ENCODE measurements at places on chromosomes 2 and 18.

GRCh38 chr18:73976433-73976832 lies 171.2 kb downstream of the FBXO15 start:
- no peak for DNase-seq

- DNase-seq: no peak
These were observed 31.3 kb downstream of the LANCL1 start for GRCh38 chr2:210445116-210445707.

DNA sequence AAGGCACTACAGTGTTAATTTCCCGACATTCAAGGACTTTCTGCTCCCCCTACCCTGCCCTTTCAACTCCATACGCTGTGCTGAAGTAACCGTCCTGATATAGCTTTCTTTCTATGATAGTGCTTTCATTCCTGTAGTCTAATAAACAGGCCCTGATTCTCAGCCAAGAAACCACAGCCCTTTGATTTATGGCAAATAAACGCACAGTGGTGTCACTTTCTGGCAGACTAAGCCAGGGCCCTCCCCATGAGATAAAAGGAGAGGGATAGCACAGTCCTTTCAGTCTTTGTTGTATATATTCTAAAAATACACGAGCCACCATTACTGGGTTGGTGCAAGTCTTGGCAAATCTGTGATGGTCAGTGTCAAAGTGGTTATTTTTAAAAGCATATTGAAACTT lies 291.2 kb downstream of the ALPK2 start:
- DNase-seq: no peak

DNA sequence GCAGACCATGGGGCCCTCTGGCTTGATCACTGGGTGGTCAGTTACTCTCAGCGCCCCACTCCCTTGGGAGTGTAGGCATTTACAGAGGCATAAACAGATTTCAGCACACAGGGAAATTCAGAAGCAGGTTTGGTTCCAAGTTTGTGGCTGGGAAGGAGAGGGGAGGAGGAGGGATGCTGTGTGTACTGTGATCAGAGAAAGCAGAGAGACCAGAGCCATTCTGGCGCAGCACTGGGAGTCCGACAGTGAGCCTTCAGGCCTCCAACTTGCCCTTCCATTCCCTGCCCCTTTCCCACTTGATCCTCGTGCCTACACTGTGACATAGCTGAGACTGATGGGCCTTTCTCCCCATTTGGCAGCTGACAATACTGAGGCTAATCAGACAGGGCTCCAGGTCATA lies 47.8 kb upstream of the LOXHD1 start:
- no peak for DNase-seq

DNA sequence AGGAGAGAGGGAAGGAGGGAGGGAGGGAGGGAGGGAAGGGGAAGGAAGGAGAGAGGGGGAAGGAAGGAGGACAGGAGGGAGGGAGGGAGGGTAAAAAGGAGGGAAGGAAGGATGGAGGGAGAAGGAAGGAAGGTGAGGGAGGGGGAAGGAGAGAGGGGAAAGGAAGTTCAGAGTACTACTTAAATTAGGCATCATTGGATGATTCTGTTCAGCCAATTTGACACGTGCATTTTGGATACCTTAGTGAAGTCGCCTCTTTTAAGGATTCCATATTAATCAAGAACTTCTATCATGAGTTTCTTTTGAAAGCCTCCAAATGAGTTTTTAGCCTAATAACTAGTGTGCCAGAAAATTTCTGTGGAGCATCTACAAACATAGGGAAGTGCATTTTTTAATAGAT lies 62.9 kb downstream of the FEZ2 start:
- DNase-seq: no peak

- no peak for DNase-seq
These were observed 166.9 kb downstream of the ZNF516 start for GRCh38 chr18:76328140-76328539.

- DNase-seq: no peak
These were observed 748.9 kb downstream of the LRP1B start for GRCh38 chr2:141381946-141382345.

DNA sequence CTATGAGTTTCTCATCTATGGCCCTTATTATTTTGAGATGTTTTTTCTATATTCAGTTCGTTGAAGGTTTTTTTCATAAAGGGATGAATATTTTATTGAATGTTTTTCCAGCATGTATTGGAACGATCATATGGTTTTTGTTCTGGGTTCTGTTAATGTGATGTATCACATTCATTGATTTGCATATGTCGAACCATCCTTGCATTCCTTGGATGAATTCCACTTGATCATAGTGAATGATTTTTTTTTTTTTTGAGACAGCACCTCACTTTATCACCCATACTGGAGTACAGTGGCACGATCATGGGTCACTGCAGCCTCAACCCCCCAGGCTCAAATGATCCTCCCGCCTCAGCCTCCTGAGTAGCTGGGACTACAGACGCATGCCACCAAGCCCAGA lies 5.5 kb upstream of the NEMP2 start:
- DNase-seq: no peak

- DNase-seq: no peak
These were observed 684.6 kb upstream of the ID2 start for GRCh38 chr2:7997279-7997678.

GRCh38 chr2:47088371-47089082 lies 66.6 kb downstream of the STPG4 start:
- DNase-seq: no peak

DNA sequence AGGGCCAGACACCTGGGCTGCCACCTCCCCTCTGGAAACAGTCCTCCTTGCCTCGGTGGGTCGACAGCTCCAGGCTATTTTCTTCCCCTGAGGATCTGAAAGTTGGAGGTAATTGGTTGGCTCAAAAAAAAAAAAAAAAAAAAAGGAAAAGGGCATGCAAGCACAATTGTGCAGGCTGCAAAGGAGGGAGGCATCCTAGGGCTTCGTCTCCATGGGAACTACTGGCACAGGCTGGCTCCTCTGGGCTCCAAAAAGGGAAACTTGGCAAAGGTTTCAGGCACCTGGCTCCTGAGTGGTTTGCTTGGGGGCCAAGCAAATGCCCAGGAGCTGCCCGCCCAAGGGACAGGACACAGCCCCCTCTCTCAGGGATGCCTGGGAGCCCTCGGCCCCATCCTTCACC lies 1.1 kb upstream of the KCNIP3 start:
- no peak for DNase-seq

GRCh38 chr2:137252934-137253333 lies 487.6 kb downstream of the THSD7B start:
- DNase-seq: no peak

DNA sequence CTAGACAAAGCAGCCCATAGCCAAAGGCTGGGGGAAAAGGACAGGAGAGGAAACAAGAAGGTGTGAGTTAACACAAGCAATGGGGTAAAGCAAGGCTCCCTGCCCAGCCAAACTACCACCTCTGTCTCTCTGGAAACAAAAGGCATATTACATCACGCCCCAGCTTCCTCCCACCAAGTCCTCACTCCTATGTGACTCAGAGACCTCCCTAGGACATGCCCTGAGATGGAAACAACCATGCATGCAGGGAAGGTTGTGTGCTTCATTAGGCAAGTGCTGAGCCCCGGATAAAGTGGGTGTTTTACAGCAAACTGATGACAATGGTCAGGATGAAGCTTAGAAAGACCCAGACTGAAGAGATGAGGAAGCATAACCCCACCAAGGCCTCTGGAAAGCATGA lies 9.0 kb upstream of the ATRAID start:
- peak; percentile 38 for DNase-seq

DNA sequence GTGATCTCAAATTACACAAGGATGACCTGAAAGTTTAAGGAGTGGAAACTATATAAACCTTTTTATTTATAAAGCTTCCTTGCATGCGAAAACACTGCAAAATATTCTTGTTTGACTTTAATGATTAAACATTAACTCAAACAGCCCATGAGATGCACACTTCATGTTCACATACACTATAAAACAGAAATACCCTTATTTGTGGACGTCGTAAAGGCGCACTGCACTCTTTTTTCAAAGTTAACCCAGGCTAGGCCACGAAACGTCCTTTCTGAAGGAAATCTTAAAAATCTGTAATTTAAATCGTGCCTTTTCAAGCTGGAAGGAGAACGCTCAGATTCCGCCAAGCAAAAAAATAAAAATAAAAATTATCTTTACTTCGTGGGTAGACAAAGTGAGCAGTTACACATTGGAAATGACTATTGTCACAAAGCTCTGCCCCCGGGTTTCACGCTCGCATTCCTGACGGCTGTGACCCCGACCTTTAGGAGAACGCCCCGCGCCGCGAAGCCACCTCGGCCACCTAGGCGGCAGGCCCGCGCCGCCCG lies 728 bp downstream of the FAM168B start:
- no peak for DNase-seq

DNA sequence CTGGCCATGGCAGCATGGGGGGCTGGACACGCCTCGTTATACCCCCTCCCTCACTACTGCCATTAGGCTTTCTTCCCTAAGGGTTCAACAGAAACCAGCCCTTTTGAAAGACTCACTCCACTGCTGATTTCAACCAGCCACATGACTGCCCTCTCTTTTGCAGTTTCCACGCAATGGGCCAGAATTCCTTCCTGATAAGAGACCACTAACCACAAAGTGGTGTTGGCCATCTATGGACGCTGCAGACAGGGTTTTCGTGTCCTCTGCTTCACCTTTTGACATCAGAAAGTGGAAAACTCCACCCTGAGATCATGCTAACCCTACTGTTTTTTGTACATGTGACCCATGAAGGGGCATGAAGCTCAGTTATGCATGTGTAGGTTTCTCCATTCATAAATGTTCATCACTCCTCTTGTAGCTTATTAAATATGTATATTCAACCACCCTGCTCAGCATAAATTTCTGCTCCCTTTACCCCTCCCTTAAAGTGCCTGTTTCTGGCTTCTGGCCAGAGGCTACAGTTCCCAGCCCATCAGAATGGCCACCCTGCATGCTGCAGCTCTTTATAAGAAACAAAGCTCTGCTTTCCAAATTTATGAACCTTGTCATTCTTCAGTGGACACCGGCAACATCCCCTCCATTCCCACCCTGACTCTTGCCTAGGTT lies 106.6 kb upstream of the MSH6 start:
- no peak for DNase-seq

DNA sequence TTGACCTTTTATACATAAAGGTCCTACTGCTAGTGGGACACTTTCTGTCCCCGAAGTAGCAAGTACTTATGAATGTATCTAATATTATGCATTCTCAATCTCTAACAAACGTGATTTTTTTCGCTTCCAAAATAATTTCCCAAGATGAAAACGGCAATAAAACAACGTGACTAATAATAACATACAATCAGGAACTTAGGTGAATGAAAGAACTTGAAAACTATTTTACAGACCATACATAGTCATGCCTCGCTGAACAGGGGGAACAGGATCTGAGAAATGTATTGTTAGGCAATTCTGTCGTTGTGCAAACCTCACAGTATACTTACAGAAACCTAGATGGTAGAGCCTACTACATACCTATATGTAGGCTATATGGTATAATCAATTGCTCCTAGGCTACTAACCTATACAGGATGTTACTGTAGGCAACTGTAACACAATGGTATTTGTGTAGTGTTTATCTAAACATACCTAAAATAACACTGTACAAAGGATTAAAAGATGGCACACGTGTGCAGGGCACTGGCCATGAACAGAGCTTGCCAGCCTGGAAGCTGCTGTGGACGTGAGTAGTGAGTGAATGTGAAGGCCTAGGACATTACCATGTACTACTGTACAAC lies 2.5 kb downstream of the RTN4 start:
- peak; percentile 82 for DNase-seq

GRCh38 chr2:60070736-60071489 lies 482.5 kb downstream of the BCL11A start:
- DNase-seq: no peak

DNA sequence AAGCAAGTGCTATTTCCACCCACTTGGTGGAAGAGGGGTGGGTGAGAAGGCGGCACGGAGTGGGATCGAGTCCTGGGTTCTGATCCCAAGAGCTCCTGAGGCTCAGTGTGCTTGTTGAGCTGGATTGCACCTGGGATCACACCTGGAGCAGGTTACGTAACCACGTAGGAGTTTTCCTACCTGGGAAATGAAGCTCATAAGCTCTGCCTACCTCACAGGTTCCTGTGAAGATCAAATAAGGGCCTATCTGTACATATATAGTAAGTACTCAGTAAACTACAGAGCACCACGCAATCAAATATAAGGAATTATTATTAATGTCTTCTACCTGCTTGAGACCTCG lies 11.0 kb downstream of the NPC1 start:
- DNase-seq: no peak

DNA sequence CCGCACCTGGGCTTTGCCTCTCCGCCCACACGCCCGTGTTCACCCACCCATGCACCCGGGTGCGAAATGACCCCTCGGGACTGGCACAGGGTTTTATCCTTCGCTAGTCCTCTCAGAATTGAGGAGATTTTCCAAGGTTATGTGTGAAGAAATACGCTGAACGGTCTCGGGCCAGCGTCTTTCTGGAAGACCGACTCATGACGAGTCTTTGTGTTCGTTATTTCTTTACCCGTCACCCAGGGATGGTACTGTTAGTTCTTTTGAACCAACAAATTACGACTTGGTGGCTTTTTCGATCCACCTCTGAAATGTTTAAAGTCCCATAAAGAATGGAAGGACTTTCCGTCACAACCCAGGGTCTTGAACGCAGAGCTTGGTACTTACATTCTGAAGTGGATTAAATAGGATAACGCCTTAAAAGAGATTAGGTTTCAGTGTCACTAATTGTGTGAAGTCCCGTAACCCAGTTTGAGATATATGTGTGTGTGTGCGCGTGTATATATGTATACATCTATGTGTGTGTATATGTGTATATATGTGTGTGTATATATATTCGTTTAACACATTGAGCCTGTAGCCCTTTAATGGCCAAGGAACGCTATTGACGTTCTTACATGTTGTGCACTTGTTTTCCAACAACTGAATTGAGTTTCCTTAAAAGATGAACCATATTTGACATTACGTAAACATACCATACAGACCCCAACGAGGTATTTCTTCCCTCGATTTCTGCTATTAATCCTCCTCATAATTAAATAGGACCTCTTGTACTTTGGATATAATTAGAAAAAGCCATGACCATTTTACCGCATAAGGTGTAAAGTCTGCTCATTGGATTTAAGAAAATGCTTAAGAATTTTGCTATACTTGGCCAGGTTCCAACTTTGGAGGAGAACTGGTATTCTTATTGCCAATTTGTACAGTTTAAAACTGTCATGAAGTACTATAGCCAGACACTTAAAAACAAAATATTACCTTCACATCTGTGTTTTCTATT lies 889 bp downstream of the ZC3H15 start:
- DNase-seq: no peak

- DNase-seq: no peak
These were observed 316.9 kb upstream of the THSD7B start for GRCh38 chr2:136448432-136448831.

- DNase-seq: no peak
These were observed 66.9 kb downstream of the ZDBF2 start for GRCh38 chr2:206341396-206341795.

DNA sequence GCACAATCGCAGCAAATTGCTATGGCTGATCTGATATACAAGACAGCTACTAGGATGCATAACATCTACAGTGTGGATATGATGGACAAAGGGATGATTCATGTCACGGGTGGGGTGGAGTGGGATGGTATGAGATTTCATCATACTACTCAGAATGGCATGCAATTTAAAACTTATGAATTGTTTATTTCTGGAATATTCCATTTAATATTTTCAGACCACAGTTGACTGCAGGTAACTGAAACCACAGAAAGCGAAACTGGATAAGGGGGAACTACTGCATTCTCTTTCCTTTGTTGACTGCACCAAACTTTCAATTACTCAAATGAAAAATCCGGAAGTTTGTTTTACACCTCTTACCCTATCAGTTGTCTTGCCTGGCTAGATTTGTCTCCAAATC lies 94.4 kb upstream of the NEUROD1 start:
- no peak for DNase-seq

Data from HL-60 (cell line).